ENCODE measurements at places on chromosomes 16 and 17.
A peak's percentile ranks its signal among the peaks of the same experiment; 100 is the strongest.

- DNase-seq: no peak
Measured at GRCh38 chr17:79847698-79848369, 8.6 kb upstream of the CBX4 start.

DNA sequence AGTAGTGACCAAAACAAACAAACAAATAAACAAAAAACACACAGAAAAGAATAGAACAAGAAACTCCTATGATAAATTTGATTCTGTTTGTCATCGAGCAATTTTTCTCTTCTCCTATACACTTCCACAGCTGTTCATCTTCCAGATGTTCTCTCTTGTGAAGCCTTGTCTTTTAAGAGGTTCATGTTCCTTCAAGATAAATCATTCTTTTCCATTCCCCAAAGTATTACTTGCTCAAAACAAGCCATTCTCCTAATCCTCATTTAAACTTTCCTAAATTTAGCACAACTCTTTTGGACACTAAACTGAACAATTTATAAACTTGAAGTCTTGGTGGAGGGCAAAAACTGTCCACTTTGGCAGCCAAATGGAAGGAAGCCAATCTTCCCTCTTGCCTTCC lies 103.3 kb downstream of the ABCA8 start:
- DNase-seq: no peak

GRCh38 chr16:56932721-56933619 lies 1.0 kb downstream of the HERPUD1 start:
- peak; percentile 62 for DNase-seq

DNA sequence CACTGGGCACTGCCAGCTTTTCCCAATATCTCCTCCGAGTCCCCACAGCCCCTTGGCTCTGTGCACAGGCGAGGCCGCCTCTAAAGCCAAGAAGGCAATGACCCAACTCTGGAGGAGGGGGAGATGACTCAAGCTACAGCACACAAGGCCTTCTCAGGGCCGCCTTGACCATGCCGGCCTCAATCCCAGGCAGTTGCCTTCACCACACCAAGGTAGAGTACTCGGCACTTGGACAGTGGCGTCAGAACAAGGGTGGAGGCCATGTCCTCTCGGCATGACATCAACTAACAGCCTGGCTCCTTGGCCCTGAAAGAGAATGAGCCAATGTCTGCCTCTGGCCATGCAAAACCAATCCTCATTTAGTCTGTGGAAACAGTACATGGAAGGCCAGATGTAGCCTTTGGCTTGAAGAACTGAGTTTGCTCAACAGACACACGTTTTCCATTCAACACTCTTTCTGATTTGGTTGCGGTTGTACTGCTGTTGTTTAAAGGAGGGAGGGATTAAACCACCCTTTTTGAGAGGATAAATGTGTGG lies 139.6 kb downstream of the XYLT1 start:
- no peak for DNase-seq

GRCh38 chr17:75622076-75622475 lies 11.2 kb upstream of the SMIM5 start:
- DNase-seq: no peak

DNA sequence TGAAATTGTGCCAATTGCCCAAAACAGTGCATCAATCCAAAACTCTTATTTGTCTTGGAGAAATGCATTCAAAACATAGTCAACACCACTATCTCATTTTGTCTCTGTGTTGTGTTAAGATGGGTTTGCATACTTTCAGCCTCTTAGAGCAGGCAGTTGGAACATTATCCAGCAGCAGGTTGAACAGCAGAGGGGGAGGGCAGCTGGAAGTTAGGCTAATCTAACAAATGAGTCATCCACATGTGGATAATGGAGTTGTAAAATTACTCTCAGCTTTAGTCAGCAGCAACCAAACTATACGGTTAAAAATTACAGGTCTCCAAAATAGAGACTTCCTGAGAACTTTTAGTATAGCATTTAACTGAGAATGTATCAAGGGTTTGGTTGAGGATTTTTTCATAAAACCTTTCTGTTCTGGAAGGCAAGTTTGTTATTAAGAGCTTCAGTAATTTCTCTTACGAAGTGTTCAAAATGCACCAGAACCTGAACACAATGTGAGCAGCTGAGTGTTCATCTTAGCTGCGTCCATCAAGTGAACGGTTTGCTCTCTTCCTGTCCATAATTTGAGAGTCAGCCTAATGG lies 46.3 kb downstream of the PRKCA start:
- DNase-seq: no peak

GRCh38 chr17:79841369-79842135 lies 2.3 kb upstream of the CBX4 start:
- peak; percentile 38 for DNase-seq

DNA sequence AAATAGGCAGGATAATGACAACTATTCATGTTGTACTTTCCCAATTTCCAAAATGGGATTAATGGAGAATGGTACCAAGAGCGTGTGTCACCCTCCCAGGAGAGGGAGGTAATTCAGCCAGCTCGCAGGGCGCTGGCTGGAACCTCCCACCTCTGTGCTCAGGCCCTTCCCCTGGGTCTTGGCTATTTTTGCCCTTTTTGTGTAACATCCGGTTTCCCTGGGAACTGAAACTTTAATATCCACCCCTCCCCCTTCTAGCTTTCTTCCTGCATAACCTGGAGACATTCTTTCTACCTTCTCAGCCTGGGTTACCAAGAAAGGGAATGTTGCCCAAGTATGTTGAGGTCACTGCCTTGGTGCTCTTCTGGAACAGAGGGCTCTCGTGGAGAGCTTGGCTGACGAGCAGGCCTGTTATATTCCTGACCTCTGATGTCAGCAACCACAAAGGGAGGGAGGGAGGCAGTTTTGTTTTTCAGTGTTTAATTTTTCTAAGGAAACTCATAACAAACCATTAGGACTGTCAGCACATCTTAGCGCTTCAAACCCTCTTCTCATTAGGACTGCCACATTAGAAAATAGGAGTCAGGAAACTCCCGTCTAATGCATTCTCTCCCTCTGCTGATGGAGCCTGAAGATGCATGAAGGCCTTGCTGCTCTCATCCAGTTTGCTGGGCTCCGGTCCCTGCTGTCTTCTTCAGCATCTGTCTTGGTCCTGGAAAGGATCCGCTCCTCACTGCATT lies 25.6 kb downstream of the ITGB3 start:
- DNase-seq: no peak

DNA sequence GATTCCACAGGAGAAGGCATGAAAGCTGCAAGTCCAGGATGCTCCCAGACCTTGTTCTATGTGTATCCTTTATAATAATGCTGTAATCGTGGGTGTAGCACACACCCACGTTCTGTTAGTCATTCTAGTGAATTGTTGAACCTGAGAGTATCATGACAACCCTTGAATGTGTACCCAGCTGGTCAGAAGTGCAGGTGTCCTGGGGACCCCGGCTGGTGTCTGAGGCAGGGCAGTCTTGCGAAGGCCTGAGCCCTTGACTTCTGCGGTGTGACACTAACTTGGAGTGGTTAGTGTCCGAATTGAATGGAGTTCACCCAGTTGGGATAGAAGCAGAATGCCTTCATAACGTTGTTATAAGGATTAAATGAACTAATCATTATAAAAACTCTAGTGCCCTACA lies 218.0 kb upstream of the TNRC6C start:
- DNase-seq: no peak

DNA sequence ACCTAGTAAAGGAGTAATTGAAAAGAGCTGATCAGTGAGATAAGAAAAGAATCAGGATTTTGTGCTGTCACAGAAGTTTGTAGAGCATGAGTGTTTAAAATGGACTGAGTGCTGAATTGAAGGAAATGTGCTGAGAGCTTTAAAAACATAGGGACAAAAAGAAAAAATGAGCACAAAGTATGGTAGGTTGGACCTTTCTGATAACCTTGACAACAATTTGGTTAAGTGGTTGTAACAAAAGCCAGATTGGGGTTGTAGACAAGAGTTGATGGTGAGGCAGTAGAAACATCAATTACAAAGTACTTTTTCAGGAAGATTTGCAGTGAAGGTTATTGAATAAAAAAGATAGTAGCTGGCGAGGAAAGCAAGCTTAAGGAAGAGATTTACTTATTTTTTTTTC lies 674.7 kb upstream of the KIF2B start:
- DNase-seq: no peak

DNA sequence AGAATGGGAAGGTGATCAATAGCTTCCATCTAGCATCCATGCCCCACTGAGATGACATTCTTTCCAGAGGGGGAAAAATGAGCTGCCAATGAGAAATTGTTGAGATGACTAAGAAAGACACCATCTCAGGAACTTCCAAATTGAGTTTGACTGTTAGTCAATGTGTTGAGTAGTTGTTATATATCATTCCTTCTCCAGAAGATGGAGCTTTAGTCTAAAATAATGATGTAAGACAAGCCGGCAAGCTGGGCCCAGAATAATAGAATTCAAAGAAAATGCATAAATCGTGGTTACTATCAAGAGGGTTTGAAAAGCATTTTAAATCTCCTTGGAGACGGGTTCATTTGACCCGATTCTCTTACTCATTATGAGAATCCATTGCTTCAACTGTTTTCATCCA lies 71.0 kb upstream of the ATF7IP2 start:
- DNase-seq: no peak

GRCh38 chr16:88634994-88635670 lies 3.2 kb upstream of the IL17C start:
- DNase-seq: no peak

GRCh38 chr16:46756772-46757171 lies 8.6 kb upstream of the MYLK3 start:
- DNase-seq: no peak

- no peak for DNase-seq
Measured at GRCh38 chr17:17728550-17729251, 47.4 kb downstream of the RAI1 start.

DNA sequence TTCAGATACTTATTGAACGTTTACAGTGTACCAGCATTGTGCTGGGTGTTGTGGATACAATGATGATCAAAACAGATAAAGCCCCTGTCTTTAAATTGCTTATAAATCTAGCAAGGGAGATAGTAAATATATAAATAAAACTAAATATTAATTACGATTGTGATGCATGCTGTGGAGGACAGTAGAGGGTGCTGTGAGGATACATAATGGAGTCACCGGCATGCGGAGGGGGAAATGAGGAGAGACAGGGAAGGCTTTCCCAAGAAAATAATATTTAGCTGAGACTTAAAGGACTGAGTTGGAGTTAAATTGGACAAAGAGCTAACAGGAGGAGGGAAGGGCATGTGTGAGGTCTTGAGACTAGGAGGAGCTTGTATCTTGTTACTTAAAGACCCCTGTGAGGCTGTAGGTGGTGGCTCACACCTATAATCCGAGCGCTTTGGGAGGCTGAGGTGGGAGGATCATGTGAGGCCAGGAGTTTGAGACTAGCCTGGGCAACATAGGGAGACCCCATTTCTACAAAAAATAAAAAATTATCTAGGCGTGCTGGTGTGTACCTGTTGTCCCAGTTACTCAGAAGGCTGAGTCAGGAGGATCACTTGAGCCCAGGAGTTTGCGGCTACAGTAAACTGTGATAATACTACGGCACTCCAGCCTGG lies 2.4 kb downstream of the DHRS7B start:
- DNase-seq: no peak

DNA sequence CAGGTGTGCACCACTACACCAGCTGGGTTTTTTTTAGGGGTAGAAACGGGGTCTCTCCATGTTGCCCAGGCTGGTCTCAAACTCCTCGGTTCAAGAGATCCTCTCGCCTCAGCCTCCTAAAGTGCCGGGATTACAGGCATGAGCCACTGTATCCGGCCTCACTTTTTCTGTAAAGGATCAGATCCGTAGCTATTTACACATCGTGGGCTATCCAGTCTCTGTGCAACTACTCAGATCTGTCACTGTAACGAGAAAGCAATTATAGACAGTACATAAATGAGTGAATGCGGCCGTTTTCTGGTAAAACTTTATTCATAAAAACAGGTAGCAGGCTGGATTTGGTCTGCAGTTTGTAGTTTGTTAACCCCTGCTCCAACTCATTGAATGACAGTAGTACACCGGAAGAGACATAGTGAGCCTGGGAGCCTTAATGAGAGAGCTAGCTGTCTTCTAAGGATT lies 44.5 kb downstream of the VMP1 start:
- DNase-seq: no peak

DNA sequence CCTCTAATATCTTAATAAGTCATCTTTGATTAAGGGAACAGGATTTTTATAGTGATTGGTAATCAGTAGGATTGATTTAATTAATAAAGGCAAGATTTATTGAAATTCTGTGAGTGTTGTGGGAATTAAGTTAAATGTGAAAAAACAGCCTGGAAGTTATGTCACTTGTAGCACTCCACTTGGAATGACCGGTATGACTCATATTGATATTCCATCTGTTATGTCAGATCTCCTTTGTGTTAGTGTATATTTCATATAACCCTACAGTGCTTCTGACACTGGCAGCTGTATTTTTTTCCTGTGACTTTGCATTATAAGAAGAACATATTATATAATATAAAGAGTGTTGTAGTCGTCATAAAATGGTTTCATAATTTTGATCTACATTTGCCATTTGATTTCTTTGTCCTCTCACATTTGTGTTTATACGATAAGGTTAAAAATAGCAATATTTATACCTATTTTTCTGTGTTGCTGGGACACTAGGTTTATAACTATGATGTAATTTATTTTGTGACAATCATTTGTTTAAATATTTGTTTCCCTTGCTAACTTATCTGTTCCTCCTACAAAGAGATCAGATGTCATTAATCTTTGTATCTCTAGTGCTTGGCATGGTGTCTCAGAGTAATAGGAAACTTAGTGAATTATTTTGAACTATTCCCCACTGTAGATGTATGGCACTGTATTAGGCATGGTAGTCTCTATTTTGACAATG lies 249.0 kb downstream of the BCAS3 start:
- no peak for DNase-seq

DNA sequence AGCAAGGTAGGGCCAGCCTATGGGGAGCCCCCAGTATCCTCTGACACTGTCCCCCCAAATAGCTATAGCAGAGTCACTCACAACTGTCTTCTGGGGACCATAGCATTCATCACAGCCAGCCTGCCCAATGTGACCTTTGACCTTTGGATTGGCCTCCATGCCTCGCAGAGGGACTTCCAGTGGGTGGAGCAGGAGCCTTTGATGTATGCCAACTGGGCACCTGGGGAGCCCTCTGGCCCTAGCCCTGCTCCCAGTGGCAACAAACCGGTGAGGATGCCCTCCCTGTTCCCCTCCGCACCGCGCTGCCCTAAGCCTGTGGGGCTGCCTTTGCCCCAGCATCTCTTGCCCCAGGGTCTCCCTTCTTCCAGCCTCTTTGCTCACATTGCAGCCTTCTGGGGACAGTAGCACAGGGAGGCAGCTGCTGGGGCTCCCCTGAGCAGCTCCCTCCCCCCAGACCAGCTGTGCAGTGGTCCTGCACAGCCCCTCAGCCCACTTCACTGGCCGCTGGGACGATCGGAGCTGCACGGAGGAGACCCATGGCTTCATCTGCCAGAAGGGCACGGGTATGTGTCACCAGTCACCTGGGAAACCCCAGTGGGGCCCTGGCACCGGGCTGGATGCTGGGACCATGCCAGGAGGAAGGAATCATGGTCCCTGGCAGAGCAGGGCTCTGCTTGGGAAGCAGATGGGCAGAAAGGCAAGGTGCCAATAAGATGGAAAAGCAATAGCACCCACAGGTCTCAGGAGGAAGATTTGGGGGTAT lies 61.1 kb downstream of the MRC2 start:
- DNase-seq: no peak

Measured in stimulated activated CD8-positive, alpha-beta memory T cell treated with anti-CD3 and anti-CD28 coated beads, Interleukin-4, amount 100 ng/mL, for 48 hours (primary cell).